ENCODE measurements at places on chromosomes 6 and 20.

- no peak for DNase-seq
Measured at GRCh38 chr6:146997062-146997461, 207.2 kb upstream of the STXBP5 start.

DNA sequence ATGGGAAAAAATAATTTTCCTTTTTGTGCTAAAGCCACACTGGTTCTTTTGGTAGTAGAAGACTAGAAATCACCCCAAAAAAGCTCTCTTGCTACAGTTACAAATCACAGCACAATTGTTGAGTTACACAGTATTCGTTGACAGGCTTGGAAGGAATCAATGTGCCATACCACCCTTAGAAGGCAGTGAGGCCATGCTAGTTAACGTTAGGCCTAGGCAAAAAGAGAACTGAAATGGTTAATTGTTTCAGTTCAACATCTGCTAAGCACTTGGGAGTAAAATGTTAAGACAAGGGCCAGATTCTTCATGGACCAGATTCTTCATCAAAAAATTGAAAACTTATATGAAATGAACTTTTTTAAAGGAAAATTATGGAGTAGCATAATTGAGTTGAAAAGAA, 626.2 kb downstream of the UTRN start:
- DNase-seq = no peak

DNA sequence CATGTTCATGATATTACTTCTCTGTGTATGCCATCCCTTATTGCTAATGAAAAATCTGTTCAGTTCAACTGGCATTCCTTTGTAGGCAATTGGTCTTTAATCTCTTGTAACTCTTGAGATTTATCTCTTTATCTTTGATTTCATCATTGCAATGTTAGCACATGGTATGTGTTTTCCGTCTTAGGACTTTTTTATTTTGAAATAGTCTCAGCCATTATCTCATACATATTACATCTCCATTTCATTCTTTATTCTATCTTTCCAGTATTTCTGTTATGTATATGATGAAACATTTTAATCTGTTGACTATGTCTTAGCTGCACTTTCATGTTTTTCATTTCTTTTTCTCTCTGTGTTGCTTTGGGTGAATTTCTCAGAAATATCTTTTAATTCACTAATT, 58.1 kb downstream of the VSTM2L start:
- no peak for DNase-seq

- DNase-seq = no peak
Measured at GRCh38 chr20:1801225-1801928, 93.8 kb upstream of the SIRPA start.

DNA sequence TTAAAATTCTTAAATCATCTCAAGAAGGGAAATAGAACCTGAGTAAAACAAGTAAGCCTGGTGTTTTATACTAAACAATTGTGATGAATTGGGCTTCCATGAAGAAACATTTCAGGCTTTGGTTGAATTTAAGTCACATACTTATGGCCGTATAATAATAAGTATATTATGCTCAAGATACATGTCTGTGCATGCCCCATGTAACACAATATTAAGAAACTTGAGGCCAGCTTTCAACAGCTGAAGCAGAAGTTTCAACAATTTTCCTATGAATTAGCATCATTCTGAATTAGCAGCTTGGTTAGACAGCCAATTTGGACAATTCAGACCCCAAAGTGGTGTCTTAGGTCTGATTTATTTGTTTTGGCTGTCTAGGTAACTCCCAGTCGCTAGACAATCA, 243.7 kb downstream of the MYLK4 start:
- DNase-seq = no peak

DNA sequence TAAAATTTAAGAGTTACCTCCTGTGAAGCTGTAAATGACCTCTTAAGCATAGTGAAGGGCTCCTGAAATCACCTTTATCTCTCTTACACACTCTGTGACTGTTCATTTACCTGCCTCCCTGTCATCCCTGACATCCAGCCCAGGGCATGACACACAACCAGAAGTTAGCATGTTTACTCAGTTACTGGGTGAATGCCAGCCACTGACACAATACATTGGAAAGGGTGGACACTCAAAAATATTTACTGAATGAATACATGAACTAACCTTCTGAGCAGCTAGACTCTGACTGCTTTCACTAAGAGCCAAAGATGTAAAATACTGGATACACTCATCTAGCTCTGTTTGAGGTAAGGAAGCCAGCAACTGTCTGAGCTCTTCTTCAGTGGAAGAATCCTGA, 25.3 kb downstream of the SERAC1 start:
- no peak for DNase-seq

DNA sequence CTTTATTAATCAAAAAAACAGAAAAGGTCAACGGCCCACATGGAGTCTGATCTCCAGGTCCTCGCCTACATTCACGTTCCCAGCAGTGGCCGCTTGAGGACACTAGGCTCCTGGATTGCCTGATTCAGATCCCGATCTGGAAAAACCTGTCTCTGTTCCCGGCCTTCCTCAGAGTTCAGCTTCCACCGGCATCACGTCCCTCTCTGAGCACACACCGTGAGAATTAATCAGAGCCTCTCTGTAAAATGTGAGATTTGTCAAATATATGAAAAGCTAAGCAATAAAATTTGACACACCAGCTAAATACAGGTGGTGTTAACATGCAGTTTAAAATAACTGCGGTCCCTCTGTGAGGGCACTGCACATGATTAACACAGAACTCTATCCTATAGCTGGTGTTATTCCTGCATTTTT, 122.8 kb upstream of the COL21A1 start:
- DNase-seq = no peak

GRCh38 chr20:40168981-40169620, 519.9 kb downstream of the MAFB start:
- DNase-seq = no peak

Data from activated naive CD4-positive, alpha-beta T cell treated with Interleukin-2 at 50 U/mL for 16 hours (primary cell).